PC-9 (cell line): ENCODE measurements at places on chromosomes 6 and 20. TPM values are rescaled to one million over a fixed set of nuclear protein-coding genes. Genes with fewer than 3 reads are reported as not detected.

Gene TTK
- total RNA-seq = 28.7 and 40.3 TPM in 2 replicates

GRCh38 chr6:42778122-42778521 lies 3.7 kb upstream of the BICRAL start:
- no peaks in the 10 kb centered on the region for H3K36me3 ChIP-seq
- no peaks in the 10 kb centered on the region for H3K27me3 ChIP-seq
- DNase-seq = no peak
- peaks cover 29% of the 10 kb centered on the region for H3K4me1 ChIP-seq
- no peak overlapping the region for H3K27ac ChIP-seq

- H3K27ac ChIP-seq = no peak overlapping the region
- H3K4me3 ChIP-seq = no peak overlapping the region
- H3K27me3 ChIP-seq = no peaks in the 10 kb centered on the region
- H3K36me3 ChIP-seq = no peaks in the 10 kb centered on the region
- no peaks in the 10 kb centered on the region for H3K4me1 ChIP-seq
- no peak for DNase-seq
These were observed 93.6 kb downstream of the RIMS1 start for GRCh38 chr6:71979911-71980310.

DNA sequence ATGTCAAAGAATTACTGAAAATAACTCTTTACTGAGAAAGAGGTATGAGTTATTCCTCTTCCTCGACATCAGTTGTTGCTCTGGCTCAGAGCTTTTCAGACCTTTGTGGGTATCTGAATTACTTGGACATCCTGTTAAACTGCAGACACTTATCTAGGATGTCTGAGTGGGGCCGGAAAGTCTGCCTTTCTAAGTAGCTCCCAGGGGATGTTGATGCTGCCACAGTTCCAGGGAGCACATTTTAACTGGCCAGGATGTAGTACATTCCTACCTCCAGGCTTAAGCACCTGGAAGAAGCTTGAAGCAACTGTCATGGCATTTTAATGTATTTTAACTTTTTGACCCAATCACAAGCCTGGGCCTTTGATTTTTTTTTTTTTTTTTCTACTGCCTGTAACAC lies 265.8 kb upstream of the PLCB4 start:
- H3K27me3 ChIP-seq = no peaks in the 10 kb centered on the region
- no peak for DNase-seq
- H3K4me3 ChIP-seq = no peak overlapping the region
- H3K4me1 ChIP-seq = no peaks in the 10 kb centered on the region

DNA sequence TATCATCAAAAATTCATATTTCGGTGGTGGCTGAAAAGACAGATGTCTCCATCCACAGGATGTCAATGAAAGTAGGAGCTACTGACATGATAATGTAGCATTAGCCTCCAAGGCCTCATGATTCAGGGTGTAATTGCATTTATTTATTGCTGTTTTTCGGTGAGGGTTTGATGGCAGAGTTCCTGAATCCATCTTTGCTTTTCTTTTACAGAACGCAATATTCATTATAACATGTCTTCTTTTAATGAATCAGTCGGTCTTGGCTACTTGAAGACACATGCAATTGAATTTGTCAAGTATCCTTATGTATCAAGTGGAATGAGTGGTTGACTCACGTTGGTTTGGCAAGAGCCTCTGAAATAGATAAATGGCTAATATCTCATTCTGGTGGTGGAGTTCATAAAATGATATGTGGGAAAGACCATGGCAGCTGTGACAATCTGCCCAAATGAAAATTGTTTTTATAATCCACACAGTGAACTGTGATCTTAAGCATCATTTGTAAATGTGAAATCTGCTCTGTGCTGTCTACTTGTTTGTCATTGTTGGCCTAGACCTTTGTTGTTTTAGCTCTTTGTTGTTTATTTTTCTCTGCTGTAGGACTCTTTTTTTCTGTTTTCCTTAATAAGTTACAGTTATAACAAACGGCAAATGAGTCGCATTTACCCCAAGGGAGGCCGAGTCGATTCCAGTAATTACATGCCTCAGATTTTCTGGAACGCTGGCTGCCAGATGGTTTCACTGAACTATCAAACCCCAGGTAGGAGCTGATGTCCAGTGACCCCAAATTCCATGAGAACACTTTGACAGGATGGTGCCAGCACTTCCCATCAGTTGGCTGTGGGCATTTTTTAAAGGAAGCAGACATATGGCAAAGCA lies 105.7 kb upstream of the LAMP5 start:
- H3K36me3 ChIP-seq = no peaks in the 10 kb centered on the region; the same call in 1 of the 2 replicates
- peaks cover 11% of the 10 kb centered on the region for H3K4me1 ChIP-seq
- no peak overlapping the region for H3K27ac ChIP-seq

DNA sequence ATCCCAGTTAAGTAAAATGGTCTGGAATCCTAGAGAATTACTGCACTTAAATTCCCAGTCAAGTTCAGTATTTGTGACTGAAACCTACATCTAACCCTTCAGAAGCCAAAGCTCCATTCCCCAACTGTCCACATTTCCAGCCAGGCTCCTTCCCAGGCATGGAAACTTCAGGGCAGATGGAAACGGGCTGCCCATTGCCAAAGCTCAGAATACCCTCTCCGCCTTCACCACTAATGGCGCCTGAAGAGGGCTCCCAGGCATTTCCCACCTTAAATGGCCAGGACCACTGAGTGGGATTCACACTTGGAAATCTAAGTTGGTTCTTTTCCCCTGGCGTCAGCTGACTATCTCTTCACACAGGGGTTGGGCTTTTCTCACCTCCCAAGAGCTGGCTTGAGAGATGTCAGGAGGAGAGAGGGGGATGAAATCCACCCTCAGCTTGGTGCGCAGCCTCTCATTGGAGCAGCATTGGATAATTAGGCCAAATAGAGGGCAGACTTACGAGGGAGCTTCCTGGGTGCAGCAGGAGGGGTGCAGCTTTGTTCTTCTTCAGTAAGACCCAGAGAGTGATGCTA lies 82.9 kb downstream of the ANKRD60 start:
- no peak overlapping the region for H3K4me3 ChIP-seq
- H3K27me3 ChIP-seq = no peaks in the 10 kb centered on the region
- DNase-seq = no peak
- H3K36me3 ChIP-seq = no peaks in the 10 kb centered on the region
- peaks cover 55% of the 10 kb centered on the region for H3K4me1 ChIP-seq

DNA sequence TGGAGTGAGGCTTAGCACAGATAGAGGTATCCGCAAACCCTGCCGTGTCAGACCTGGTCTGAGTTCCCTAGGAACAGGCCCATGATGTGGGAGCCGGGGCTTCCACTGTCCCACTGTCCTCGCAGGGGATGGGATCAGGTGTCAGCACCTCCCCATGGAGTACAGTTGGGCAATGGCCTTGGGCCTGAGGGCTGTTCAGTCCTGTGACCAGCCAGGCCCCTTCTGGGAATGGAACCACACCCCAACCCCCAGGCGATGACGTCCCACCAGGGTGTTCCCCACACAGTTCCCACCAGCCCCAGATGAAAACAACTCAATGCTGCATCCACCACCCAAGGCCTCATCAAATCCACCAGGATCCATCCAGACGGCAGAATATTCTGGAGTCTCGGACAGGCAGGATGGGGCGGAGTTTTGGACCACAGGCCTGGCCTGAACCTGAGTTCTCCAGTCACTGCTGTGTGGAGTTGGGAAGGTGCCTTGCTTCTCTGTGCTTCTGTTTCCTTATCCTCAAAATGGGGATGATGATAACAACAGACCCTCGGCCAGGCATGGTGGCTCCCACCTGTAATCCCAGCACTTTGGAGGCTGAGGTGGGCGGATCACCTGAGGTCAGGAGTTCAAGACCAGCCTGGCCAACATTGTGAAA lies 62.2 kb downstream of the UBE2V1 start:
- no peaks in the 10 kb centered on the region for H3K4me1 ChIP-seq
- no peaks in the 10 kb centered on the region for H3K36me3 ChIP-seq
- H3K27me3 ChIP-seq = no peaks in the 10 kb centered on the region
- DNase-seq = no peak
- H3K4me3 ChIP-seq = no peak overlapping the region
- no peak overlapping the region for H3K27ac ChIP-seq

GRCh38 chr20:64005394-64005793 lies 24.5 kb downstream of the PRPF6 start:
- no peaks in the 10 kb centered on the region for H3K27me3 ChIP-seq
- H3K4me1 ChIP-seq = no peaks in the 10 kb centered on the region
- peaks cover 25% of the 10 kb centered on the region for H3K36me3 ChIP-seq
- no peak for DNase-seq
- no peak overlapping the region for H3K4me3 ChIP-seq

- no peaks in the 10 kb centered on the region for H3K27me3 ChIP-seq
- peaks cover 15% of the 10 kb centered on the region for H3K4me1 ChIP-seq
- no peak overlapping the region for H3K27ac ChIP-seq
- DNase-seq = no peak
These were observed 54.4 kb downstream of the BMP7 start for GRCh38 chr20:57211908-57212533.

Gene BHLHE23
- total RNA-seq = not detected in 2 replicates

GRCh38 chr6:154969796-154970195 lies 25.3 kb upstream of the TIAM2 start:
- H3K27ac ChIP-seq = no peak overlapping the region
- DNase-seq = no peak
- no peaks in the 10 kb centered on the region for H3K4me1 ChIP-seq
- H3K27me3 ChIP-seq = no peaks in the 10 kb centered on the region
- no peaks in the 10 kb centered on the region for H3K36me3 ChIP-seq

Gene DEFB113
- total RNA-seq = not detected in 2 replicates

Gene SPTLC3
- total RNA-seq = 8.5 and 10.7 TPM in 2 replicates

Gene CLIC5
- 2.0 and 2.1 TPM in 2 replicates for total RNA-seq

Gene MYL9
- total RNA-seq = 13.3 and 25.3 TPM in 2 replicates

- H3K36me3 ChIP-seq = no peaks in the 10 kb centered on the region
- no peak overlapping the region for H3K4me3 ChIP-seq
- no peaks in the 10 kb centered on the region for H3K27me3 ChIP-seq
These were observed 141.3 kb downstream of the MAP3K7 start for GRCh38 chr6:90445533-90446108.

GRCh38 chr20:6832811-6833210 lies 65.3 kb downstream of the BMP2 start:
- H3K27ac ChIP-seq = no peak overlapping the region
- H3K4me3 ChIP-seq = no peak overlapping the region
- DNase-seq = no peak
- no peaks in the 10 kb centered on the region for H3K4me1 ChIP-seq

GRCh38 chr6:108432792-108433191 lies 127.9 kb upstream of the FOXO3 start:
- H3K27ac ChIP-seq = no peak overlapping the region
- H3K4me3 ChIP-seq = no peak overlapping the region
- no peaks in the 10 kb centered on the region for H3K27me3 ChIP-seq
- DNase-seq = no peak

- no peak overlapping the region for H3K27ac ChIP-seq
- no peaks in the 10 kb centered on the region for H3K36me3 ChIP-seq
- peaks cover 95% of the 10 kb centered on the region for H3K27me3 ChIP-seq
- no peak for DNase-seq
- no peaks in the 10 kb centered on the region for H3K4me1 ChIP-seq
- no peak overlapping the region for H3K4me3 ChIP-seq
These were observed 210.4 kb downstream of the TAF4 start for GRCh38 chr20:61855286-61855685.

- no peak for DNase-seq
- no peak overlapping the region for H3K27ac ChIP-seq
- no peak overlapping the region for H3K4me3 ChIP-seq
- no peaks in the 10 kb centered on the region for H3K36me3 ChIP-seq
- H3K4me1 ChIP-seq = no peaks in the 10 kb centered on the region
- no peaks in the 10 kb centered on the region for H3K27me3 ChIP-seq
These were observed 178.3 kb downstream of the ZDHHC14 start for GRCh38 chr6:157559201-157559756.

Gene TCF15
- total RNA-seq = not detected in 2 replicates

- H3K27ac ChIP-seq = no peak overlapping the region
- no peaks in the 10 kb centered on the region for H3K27me3 ChIP-seq
- DNase-seq = no peak
- H3K4me3 ChIP-seq = no peak overlapping the region
- peaks cover 31% of the 10 kb centered on the region for H3K4me1 ChIP-seq
These were observed 55.4 kb downstream of the IPCEF1 start for GRCh38 chr6:154301086-154301625.

DNA sequence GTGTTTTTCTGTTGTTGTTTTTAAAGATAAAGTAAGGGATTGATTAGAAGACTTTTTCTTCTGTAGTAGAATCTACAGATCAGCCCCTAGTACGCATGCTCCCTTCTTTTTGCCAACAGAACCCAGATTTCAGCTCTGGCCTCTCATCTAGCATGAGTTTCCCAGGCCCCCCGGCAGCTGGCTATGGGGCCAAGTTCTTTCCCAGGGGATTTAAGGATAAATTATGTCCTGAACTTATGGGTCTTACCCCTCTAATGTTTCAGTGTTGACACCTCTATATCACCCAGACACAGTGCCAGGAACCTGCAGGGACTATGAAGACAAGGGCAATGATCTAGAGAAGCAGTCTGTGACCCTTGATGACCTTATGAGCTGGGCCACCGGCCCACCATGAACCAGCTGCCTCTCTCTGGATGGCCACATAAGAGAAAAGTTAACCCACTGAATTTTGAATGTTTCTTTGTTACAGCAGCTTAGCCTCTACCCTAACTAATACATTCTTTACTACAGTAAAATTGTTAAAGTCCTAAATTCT lies 150.5 kb downstream of the UNC5CL start:
- no peaks in the 10 kb centered on the region for H3K4me1 ChIP-seq
- H3K27ac ChIP-seq = no peak overlapping the region
- no peak for DNase-seq

DNA sequence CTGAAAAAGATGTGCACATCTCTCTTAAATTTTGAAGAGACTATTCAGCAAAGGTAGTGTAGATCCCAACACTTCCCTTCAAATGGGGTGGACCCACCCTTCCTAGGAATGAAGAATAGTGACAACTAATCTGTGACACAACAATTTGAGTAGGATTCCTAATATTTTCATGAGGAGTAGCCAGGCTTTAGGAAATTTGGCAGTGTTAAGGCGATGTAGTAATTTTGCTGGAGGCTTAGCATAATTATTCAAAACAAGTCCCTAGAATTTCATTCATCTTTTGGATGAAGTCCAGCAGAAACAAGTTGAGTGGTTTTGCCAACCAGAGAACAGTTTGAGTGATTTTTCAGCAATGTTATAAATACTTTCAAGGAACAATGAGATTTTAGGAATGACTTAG lies 52.4 kb downstream of the ELOVL4 start:
- no peak overlapping the region for H3K27ac ChIP-seq
- no peaks in the 10 kb centered on the region for H3K27me3 ChIP-seq
- H3K4me1 ChIP-seq = peaks cover 22% of the 10 kb centered on the region
- no peak for DNase-seq
- no peak overlapping the region for H3K4me3 ChIP-seq
- H3K36me3 ChIP-seq = no peaks in the 10 kb centered on the region

DNA sequence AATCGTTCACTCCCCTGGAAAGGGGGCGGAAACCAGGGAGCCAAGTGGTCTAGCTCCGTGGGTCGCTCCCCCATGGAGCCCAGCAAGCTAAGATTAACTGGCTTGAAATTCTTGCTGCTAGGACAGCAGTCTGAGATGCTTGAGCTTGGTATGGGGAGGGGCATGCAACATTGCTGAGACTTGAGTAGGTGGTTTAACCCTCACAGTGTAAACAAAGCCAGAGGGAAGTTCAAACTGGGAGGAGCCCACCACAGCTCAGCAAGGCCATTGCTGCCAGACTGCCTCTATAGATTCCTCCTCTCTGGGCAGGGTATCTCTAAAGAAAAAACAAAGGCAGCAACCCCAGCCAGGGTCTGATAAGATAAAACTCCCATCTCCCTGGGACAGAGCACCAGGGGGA lies 43.2 kb downstream of the COL21A1 start:
- no peak for DNase-seq
- H3K36me3 ChIP-seq = no peaks in the 10 kb centered on the region
- H3K4me3 ChIP-seq = no peak overlapping the region
- no peak overlapping the region for H3K27ac ChIP-seq
- no peaks in the 10 kb centered on the region for H3K4me1 ChIP-seq
